ENCODE measurements at places on chromosomes 7 and 10. TPM values are rescaled to one million over a fixed set of nuclear protein-coding genes. Genes with fewer than 3 reads are reported as not detected.

DNA sequence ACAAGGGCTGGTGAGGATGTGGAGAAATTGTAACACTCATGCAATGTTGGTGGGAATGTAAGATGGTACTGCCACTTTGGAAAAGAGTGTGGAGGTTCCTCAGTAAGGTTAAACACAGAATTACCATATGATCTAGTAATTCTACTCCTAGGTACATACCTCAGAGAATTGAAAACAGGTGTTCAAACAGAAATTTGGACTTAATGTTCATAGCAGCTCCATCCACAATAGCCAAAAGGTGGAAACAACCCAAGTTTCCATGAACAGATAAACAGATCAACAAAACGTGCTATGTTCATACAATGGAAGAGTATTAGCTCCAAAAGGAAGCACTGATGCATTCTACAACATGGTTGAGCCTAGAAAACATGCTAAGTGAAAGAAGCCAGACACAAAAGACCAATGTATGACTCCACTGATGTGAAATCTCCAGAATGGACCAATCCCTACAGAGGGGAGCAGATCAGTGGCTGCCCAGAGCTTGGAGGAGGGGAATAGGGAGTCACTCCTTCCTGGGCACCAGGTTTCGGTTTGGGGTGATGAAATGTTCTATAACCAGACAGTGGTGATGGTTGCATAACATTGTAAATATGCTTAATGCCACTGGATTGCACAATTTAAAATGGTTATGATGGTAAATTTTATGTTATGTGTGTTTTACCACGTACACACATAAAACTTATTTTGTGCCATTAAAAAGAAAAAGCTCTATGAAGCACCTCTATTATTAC lies 5.7 kb upstream of the WDR86 start:
- DNase-seq = no peak

DNA sequence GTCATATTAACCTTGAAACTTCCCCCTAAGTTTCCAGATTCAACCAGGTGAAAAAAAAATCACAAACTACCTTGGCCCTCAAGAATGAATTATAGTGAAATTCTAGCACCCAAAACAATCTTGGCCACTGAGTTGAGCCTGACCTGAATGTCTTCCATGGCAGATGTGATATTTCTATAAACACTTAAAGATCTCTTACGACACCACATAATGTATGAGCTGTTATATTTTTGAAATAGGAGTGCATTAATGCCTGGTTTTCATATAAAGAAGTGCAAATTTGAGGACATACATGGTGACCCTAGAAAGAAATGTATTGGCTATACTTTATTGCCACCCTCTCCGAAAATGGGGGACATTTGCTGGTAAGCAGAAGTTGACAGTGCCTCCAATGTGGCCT lies 584.1 kb upstream of the KCND2 start:
- DNase-seq = no peak

- DNase-seq = no peak
Observed at GRCh38 chr10:10020945-10021344, 996.7 kb upstream of the CELF2 start.

DNA sequence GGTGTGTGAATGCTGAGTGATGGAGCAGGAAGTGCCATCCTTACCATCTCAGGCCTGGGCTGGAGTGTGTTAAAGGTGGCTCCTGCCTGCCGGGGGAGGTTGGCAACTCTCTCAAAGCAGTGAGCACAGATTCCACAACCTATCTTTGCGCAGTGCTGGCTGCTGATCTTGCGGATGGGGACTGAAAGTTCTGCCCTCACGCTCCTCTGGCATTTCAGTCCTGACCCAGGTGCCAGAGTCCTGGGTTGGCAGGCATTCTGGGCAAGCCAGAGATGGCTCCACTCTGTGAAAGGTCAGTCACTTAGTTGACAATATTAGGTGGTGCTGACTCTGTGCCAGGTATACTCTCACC lies 315.5 kb downstream of the RPS24 start:
- DNase-seq = no peak

- DNase-seq = no peak
Observed at GRCh38 chr7:10780400-10780747, 193.3 kb upstream of the PHF14 start.

- DNase-seq = no peak
Observed at GRCh38 chr7:129772646-129773280, 161.2 kb downstream of the NRF1 start.

DNA sequence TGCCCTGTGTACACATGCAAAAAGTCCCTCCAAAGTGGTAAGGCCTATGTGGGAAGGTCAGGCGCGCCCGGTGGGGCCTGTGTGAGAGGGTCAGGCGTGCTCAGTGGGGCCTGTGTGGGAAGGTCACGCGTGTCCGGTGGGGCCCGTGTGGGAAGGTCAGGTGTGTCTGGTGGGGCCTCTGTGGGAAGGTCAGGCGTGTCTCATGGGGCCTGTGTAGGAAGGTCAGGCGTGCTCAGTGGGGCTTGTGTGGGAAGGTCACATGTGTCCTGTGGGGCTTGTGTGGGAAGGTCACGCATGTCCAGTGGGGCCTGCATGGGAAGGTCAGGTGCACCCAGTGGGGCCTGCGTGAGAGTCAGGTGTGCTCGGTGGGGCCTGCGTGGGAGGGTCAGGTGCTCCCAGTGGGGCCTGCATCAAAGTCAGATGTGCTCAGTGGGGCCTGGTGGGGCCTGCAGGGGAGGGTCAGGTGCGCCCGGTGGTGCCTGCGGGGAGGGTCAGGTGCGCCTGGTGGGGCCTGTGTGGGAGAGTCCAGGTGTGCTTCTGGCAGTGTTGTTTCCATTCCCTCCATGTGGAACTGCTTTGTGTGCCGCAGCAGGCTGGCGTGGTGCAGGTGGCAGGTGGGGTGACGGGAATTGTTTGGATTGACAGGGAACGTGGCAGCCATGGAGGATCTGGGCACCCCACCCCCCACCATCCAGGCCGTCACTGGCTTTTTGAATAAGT lies 15.4 kb downstream of the LRRC27 start:
- no peak for DNase-seq

DNA sequence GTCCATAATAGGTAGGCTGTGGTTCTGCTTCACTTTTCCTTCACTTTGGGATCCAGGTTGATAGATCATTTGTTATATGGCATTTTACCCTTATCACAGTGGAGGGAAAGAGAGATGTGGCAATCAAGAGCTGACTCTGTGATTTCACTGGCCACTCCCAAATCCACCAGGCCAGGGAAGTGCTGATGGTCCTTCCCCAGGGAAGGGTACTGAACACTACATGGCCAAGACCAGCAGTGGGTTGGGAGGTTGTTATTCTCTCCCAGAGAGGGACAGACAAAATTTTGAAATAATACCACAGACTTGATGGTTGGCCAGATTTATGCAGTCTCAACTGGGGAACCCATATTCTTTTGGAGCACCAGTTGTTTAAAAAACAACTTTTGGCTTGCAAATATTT lies 102.5 kb downstream of the SND1 start:
- no peak for DNase-seq

DNA sequence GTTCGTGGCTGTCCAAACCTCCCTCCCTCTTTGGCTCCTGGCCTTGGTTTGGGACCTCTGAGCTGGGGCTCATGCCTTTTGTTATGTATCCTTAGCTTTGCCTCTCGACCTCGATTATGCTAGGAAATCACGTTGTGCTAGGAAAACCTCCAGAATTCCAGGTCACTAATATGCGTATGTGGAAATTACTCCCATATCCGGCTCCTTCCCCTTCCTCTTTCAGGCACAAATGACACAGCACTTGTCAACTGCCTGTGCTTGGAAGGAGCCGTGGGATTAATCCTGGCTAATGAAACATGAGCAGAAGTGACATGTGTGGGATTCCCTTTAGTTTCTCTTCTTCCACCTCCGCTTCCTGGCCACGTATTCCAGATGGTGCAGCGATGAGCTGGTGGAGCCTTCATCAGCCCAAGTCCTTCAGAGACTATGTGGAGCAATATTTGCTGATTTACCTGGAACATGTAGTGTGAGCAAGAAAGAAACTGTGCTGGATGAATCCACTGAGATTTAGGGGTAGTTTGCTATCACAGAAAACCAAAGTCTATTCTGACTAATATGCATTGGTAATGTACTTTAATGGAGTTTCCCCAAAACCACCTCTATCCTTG lies 149.2 kb downstream of the REEP3 start:
- no peak for DNase-seq

GRCh38 chr7:41161041-41161587 lies 541.8 kb downstream of the INHBA start:
- DNase-seq = no peak

DNA sequence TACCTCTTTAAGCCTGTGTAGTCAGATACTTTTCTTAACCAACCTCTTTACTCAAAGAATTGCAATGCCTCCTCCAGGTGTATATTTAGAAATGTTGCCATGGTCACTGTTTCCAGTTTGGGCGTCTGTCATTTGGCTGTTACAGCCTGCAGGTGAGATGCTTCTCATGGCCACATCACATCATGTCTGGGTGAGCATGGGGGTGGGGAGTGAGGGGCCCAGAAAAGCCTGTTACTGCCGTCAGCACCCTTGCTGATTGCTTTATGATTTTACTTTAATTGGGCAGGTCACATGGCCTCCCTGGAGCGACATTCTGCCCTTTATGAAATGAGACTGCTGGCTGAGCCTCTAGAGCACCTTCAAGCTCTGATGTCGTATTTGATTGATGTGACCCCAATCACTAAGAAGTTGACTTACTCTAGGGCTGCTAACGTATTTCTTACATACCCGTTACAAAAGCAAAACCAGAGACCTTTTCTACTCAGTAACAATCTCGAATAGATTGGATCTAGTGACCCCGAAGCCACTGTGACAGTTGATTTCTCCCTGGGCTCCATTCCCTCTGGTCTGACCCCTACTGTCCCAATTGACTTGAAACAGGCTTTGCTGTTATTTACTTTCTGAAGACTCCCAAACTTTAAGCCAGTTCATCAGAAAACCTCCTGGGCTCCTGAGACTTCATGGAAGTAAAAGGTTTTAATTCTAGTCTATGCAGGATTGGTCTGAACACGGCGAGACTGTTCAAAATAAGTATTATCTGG lies 60.7 kb downstream of the OTUD1 start:
- no peak for DNase-seq

GRCh38 chr10:1142596-1142995 lies 86.4 kb downstream of the WDR37 start:
- peak; percentile 7 for DNase-seq

DNA sequence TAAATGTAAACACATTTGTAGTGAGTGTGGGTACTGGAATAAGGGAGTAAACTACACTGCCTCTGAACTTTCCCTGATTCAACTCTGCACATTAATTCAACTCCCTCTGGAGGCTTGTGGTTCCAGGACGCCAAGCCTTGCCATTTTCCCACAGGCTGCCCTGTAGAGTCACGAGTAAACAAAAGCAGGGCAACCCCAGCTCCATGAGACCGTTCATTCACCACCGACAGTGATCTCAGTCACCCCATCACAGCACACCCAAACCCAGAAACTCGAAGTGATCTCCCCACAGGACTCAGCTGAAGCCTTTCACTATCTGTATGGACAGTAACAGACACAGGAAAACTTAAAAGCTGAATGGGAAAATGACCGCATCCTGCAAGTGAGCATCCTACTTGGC lies 218.8 kb upstream of the FRMD4A start:
- DNase-seq = no peak

The CDK14 gene
- total RNA-seq = 8.4 TPM

The SH2D4B gene
- not detected for total RNA-seq

The TBX20 gene
- total RNA-seq = not detected

The MEOX2 gene
- 3.2 TPM for total RNA-seq

The ELN gene
- 17.5 TPM for total RNA-seq

All from lower leg skin (tissue), 4 donors.